ENCODE measurements at places on chromosomes 3 and 15.
A peak's percentile ranks its signal among the peaks of the same experiment; 100 is the strongest.

DNA sequence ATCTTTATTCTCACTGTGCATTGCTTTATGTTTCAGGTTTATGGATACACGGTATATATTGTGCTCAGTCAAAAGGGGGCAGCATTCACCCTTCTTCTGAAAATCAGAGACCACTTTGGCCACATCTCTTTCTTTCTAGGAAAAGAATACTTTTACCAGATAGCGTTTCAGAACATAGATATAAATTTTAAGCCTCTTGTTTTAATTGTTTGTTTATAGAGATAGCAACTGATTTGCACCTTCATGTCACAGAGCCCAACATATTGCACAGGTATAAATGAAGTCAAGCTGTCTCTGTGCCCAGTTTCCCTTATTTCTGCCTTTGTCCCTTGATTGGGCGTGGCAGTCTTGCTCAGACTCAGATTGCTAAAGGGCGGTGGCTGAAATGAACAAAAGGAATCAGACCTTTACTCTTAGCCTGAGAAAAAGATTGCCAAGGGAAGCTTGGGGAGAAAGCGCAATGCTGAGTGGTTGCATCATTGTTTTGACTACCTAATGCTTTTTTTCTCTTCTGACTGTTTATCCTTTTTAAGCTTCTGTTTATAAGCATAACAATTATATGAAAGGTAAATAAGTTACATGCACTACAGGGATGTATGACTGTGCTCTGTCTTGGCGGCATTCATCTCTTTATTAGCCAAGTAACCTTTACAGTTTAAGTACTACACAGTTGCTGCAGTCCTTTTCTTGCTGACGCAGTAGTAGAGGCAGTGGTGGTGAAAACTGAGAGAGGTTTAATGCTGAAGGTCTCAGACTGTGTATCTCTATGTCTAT lies 70.8 kb upstream of the ZBTB20 start:
- DNase-seq = peak; percentile 74

GRCh38 chr3:85576697-85577200 lies 618.0 kb downstream of the CADM2 start:
- no peak for DNase-seq

DNA sequence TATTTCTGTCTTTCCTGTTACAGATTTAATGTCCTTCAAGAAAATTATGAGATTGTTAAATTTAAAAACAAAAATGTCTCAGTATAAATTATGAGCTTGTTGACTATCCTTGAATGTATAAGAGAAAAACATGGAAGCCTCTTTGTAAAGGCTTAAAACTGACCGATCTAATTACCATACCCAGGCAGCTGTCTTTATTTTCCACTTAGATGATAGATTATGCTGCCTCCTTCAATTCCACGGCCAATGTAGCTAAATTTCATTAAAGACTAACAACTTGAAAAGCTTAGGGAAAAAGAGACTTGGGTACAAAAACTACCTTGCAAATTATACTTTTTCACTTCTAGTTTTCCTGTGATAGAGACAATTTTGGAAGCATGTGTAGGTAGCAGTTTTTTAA lies 88.3 kb downstream of the ATP10A start:
- no peak for DNase-seq

DNA sequence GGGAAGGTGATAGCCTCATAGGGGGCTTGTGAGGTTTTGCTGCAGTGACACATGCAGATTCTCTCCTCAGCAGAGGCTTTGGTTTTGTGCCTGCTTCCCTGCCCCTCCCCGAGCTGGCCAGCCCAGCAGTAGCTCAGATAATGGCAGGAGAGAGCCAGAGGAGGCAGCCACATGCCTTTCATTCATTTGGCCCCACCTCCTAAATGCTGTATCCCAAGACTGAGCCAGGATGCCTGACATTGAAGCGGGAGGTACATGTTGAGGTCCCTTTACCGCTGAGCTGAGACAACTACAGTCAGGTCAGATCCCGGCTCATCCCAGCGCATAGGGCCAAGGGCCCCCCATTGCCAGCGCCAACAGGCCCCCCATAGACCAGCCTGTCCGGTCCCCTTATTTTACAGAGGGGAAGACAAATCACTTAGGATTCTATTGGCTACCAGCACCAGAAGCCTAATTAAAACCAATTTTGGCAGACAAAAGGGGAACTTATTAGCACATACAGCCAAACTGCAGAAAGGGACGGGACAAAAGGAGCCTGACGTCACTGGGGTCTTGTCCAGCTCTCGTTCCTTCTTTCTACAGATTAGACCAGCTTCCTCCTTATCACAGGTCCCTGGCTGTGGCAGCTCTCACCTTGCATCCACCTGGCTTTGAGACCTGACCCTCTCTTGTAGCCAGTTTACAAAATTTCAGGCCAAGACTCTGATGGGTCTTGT lies 12.1 kb upstream of the POLG start:
- DNase-seq = peak; percentile 25

GRCh38 chr15:87961851-87962420 lies 294.6 kb downstream of the NTRK3 start:
- DNase-seq = no peak

All from EH (cell line).